ENCODE measurements at places on chromosomes 2 and 18.

DNA sequence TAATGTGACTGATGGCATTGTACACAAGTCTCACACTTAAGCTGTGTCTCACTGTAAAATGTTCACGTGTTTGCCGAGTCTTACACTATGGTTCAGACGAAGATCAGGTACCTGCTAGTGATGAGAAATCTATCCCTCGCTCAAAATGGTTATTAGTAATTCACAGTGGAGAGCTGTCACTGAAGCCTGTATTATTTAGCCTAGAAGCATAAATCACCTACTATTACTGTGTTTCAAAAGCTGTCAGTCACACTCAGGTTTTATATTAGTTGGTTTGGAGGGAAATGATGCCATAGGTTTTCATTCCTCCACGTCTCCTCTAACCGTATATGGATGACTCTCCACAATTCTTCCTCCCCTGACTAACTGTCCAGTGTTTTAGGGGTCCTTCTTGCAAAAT lies 292.4 kb upstream of the ZEB2 start:
- DNase-seq = no peak

DNA sequence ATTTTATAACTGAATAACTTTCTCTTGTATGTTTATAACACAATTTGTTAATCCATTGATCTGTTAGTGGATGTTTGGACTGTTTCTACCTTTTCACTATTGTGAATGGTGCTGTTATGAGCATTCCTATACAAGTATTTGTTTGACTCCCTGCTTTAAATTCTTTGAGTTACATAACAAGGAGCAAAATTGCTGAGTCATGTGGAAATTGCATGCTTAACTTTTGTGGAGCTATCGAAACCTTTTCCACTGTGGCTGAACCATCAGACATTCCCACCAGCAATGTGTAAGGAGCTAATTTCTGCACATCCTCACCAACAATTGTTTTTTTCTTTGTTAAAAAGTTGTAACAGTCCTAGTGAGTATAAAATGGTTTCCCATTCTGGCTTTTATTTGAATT lies 415.5 kb downstream of the CBLN2 start:
- DNase-seq = no peak

DNA sequence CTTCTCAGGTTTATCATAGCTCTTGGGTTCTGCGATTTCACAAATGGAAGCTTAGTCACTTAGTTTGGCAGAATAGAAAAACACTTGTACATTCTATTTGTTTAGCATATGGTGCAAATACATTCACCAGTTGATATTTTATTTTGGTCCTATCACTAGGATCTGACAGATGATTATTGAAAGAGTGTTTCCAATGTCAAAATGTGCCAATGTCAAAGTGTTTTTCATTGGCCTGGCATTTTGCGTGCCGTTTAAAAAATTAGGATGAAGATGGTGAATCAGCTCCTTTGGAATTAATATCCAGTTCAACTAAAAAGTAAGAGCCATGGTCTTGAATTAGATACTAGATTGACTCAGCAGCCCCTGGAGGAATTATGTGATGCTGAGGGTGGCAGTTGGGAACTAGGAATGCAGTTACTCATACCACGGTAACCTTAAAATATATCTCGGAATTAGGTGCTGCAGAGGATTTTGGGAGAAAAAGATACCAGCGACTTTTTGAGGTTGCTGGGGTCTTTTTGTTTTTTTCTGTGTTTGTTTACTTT lies 87.0 kb downstream of the SPHKAP start:
- no peak for DNase-seq

DNA sequence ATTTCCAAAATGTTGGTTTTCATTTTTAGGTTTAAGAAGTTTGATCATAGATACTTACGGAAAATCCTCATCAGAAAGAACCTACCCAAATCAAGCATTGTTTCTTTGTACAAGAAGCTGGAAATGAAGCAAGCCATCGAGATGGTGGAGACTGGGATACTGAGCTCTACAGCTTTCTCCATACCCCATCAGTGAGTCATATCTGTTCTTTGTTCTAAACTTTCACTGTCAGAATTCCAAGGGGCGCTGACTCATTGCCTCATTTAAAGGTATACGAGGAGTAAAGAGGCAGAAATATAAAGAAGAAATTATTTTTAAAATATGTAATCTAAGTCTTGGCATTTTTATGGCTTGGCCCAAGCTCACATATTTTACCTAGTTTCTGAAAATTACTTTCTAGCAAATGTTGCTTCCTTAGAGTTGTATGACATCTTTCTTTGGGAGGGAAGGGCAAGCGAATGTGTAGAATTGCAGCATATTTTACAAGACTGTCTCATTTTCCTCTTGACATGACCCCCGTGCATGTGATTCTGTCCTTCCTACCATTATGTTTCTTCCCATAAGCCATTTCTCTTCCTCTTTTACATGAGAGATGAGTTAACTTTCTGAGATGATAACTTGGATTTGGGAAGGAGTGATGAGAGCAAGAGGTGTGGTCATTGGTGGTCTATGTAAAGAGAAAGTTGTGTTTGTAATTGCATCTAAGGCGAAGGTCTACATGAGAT lies 41.2 kb downstream of the SLC9A4 start:
- no peak for DNase-seq

DNA sequence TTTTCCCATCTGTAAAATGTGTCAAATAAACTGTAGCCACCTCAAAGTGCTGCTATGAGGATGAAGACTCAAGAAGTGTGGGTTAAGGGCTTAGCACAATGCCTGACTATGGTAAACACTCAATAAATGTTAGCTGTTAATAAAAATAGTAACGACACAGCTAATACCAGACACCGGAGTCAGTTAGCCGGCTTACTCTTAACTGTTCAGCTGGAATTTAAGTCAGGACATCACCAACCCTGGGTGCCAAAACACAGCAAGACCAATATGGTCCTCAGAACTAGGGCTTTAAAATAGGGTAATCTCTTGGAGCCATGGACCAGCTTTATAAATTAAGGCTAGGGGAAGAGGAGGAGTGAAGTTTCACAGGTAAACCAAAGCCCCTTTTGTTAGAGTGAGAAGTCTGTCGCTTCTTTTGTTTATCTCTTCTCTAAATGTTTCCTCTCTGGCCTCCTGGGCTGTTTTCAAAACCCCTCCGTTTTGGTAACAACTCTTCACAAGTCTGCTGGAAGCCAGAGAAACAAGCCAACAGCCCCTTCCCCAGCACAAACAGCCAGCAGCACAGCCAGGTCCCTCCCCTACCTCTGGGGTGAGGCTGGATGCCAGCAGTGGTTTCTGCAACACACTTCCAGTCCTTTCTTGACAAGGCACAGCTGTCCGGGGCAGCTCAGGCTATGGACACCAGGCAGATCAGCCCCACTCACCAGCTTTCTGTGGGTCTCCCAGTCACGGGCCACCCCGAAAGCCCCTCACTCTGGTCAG lies 13.8 kb upstream of the FZD7 start:
- no peak for DNase-seq

- no peak for DNase-seq
These were observed 121.0 kb downstream of the RBMS1 start for GRCh38 chr2:160372585-160372984.

- DNase-seq = no peak
These were observed 78.9 kb downstream of the LRRFIP1 start for GRCh38 chr2:237706257-237706656.

- DNase-seq = peak; percentile 57
These were observed 143.0 kb downstream of the ZNF516 start for GRCh38 chr18:76351961-76352581.

DNA sequence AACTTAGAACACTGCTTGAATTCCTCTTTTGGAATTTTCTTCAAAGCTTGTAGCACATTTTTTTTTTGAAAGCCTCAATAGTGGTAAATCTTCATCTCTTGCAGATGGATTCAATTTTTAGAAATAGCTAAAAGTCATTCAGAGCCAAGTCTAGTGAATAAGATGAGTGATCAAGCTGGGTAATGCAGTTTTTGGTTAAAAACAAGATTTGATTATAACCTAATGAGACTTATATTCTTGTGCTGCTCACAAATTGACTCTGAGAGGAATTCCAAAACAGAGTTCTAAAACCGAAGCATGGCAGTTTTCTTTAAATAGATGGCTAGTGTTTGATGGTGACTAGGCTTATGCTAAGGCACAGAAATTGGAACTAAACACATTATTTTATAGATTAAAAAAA lies 2072.6 kb upstream of the CELF4 start:
- no peak for DNase-seq

GRCh38 chr2:9972621-9973479 lies 21.4 kb downstream of the GRHL1 start:
- no peak for DNase-seq

DNA sequence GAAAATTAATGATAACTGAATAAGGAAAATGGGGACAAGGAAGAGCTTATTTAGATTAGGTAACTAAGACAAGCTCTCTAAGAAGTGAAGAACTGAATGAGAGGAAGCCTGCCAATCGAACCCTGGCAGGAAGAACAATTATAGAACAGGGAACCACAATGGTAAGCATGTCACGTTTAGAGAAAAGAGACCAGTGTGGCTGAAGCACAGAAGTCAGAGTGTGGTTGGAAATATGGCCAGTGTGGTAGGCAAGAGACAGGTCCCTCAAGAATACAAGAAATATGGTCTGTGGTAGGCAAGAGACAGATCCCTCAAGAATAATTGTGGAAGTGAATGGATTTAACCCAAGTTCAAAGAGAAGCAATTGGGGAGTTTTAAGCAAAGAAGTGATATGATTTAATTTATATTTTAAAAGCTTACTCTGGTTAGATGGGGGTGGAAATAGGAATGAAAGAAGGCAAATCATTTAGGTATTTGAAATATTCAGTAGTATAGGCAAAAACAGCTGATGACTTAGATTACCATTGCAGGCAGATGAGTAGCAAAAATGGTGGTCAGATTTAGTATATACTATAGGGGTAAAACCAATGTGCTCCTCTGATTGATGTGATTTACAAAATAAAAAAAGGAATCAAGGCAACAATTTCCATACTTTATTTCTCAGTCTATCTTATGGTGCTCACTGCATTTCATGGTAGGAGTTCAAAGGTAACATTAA lies 38.8 kb upstream of the ERMN start:
- DNase-seq = no peak

GRCh38 chr2:241736111-241736510 lies 1.7 kb downstream of the D2HGDH start:
- DNase-seq = no peak

- no peak for DNase-seq
These were observed 402.4 kb downstream of the SATB2 start for GRCh38 chr2:199055336-199055735.

DNA sequence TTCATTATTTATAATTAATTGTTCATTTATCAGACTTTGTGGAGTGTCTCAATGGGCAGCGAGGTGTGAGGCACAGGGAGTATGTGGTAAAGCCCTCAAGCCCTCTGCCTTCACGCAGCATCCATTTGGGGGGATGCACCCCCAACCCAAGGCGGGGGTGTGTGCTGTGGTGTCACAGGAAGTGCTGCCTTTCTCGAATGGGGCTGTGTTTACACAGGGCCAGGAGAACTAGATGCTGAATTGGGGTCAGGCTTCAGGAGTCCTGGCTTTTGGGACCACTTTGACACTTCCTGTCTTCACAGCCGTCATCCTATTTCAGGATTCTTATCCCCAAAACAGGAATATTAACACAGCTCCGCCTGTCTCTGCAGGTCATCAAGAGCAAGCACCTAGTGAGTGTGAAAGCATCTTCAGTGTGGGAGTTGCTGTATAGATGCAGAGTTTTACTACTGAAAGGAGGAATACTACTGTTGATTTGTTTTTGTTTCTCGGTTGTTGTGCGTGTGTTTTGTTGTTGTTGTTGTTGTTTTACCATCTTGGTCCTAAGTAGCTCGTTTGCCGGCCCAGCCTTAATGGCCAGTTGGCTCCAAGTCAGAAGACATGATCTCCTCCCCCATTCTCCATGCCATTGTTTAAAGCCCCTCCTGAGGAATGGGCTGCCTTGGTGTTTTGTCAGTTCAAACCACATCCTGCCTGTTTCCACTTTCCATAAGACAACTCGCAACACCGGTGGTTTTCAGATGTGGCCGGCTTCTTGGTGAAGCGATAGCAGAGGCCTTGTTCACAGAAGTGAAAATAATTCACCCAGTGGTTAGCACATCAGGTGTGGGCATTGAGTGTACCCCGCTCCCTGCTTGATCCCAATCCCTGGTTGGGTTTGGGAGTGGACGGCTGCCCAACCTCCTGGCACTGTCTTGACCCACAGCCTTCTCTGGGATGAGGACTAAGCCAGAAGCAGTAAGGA lies 221.3 kb downstream of the BCL2 start:
- DNase-seq = no peak

GRCh38 chr18:79365701-79366100 lies 30.0 kb upstream of the NFATC1 start:
- DNase-seq = no peak

GRCh38 chr2:28993206-28993960 lies 12.3 kb downstream of the TOGARAM2 start:
- no peak for DNase-seq

GRCh38 chr18:58058720-58059119 lies 14.7 kb downstream of the NEDD4L start:
- DNase-seq = no peak

DNA sequence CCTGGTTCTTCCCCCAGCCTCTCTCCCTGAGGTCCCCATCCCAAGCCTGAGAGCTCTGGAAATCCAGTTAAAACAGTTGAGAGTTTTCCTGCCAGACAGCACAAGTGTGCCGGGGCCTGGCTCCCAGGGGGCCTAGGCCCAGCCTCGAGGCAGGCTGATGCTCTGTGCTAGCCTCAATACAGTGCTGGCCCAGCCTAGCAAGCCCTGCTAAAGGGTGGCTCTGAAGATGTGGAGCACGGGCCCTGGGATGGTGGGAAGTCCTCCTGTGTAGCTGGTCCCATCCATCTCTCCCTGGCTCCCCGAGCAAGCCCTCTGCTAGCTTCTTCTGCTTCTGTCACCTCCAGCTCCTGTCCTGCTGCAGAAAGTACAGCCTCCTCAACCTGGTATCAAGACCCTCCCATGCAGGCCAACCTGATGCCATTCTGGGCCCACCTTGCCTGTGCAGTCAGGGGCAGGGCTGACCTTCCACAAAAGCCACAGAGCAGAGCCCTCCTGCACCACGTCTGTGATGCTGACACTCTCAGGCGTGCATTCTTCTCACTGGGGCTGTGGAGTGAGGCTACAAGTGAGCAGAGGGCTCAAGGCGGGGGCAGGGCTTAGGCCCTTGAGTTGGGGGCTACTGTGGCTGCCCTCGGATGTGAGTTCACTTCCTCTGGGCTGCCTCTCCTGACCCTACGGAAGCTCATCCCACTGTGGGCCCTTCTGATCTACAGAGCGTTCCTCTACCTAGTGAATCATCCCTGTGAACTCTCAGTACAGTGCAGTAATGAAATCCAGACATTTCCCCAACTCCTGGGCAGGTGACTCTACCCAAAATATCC lies 60.1 kb upstream of the LAPTM4A start:
- DNase-seq = no peak

Data from HEK293T (cell line).